ENCODE measurements at places on chromosomes 1 and 21.

- DNase-seq: no peak
Observed at GRCh38 chr1:4310396-4310923, 343.9 kb upstream of the AJAP1 start.

GRCh38 chr1:71885171-71885570 is 397.2 kb downstream of the NEGR1 start:
- DNase-seq: no peak

GRCh38 chr1:163056831-163057230 is 12.3 kb upstream of the RGS4 start:
- DNase-seq: no peak

DNA sequence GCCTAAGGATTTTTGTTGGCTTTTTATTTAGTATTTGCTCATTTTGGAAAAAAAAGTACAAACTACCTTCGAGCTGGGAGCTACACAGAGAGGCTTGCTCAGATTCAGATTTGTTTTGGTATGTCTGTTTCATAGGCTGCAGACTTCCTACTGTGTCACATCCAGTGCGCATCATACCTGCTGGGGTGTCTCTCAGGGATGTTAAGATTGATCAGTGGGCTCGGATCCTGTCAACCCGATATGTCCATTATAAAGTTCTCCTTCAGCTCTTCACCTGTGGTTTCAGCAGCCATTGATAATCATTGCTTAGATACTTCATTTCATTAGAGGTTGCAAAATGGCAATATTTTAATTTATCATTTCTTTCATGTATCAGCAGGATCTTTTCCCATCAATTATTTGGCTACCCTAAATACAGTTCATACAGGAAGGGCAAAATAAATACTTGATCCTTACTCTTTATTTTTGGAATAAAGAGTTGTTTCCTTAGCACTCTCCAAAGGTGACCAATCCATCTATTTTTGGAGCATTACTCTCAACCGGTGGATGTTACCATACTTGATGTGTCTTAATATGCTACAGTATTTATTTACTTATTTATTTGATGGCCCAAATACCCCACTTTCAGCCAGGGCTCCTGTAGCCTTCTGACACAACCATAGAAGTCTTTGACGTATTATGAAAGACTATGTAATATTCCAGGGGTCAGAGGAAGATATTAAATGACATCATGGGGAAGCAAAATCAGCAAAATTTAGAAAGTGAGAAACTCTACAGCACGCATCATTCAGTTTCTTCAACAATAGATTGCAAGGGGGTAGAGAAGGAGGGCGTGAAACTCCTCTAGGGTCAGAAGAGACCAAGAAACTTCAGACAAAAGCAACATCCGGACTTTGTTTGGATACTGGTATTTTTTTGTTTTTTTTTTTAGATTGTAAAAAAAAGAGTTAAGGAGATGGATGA is 55.3 kb upstream of the HNRNPU start:
- no peak for DNase-seq

DNA sequence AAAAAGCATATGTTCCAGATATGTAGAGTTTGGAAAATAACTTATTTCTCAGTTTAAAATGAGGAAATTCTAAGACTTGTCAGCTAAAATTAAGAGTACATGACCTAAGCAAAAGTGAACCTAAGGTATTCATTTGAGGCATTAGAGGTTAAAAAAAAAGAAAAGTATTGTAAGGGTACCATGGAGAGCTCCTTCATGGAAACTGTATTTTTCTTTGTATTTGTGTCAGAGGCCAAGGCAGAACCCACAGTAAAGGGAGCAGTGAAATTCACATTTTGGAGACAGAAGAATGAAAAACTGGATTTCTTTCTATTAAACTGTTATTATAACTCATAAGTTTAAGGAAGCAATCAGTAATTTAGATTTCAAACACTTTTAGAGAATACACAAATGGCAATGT is 1494.8 kb downstream of the KCNT2 start:
- DNase-seq: no peak

- no peak for DNase-seq
Observed at GRCh38 chr1:47395433-47395832, 20.7 kb upstream of the FOXE3 start.

- no peak for DNase-seq
Observed at GRCh38 chr1:15681349-15682292, 2.5 kb upstream of the PLEKHM2 start.
